IMR-90 (cell line): ENCODE measurements at places on chromosomes 12 and 14.

GRCh38 chr12:95953000-95953399, 9.9 kb downstream of the AMDHD1 start:
- DNase-seq: no peak

DNA sequence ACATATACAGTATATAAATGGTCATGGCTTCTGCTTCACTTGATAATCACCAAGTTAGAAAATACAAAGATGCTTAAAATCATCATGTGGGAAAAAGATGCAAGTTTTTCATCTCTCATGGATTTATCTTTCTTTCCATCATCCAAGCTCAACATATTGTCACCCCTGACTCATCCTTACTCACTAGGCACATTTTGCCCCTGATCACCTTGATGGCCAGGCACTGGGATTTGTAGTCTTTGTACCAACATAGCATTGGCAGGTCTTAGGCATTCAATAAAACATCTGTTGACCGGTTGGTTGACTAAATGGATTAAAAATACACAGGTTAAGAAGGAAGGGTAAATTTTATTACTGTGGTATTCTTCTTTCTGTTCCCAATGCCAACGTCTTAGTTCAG, 28.1 kb downstream of the KLHDC2 start:
- DNase-seq: no peak

GRCh38 chr14:105388110-105388951, 10.0 kb upstream of the TEX22 start:
- no peak for DNase-seq

- DNase-seq: peak; percentile 20
Measured at GRCh38 chr12:75863533-75863932, 168.0 kb downstream of the PHLDA1 start.

GRCh38 chr12:28027328-28027727, 54.8 kb upstream of the PTHLH start:
- DNase-seq: no peak
